Activated naive CD4-positive, alpha-beta T cell treated with anti-CD3 and anti-CD28 coated beads for 36 hours (primary cell): ENCODE measurements at places on chromosomes 6 and 20.
A peak's percentile ranks its signal among the peaks of the same experiment; 100 is the strongest.

GRCh38 chr6:159996087-159996622 lies 27.3 kb downstream of the IGF2R start:
- no peak for DNase-seq
- H3K4me1 ChIP-seq: peaks cover 66% of the 10 kb centered on the region
- no peaks in the 10 kb centered on the region for H3K27me3 ChIP-seq
- no peak overlapping the region for H3K4me3 ChIP-seq
- peaks cover 69% of the 10 kb centered on the region for H3K36me3 ChIP-seq

DNA sequence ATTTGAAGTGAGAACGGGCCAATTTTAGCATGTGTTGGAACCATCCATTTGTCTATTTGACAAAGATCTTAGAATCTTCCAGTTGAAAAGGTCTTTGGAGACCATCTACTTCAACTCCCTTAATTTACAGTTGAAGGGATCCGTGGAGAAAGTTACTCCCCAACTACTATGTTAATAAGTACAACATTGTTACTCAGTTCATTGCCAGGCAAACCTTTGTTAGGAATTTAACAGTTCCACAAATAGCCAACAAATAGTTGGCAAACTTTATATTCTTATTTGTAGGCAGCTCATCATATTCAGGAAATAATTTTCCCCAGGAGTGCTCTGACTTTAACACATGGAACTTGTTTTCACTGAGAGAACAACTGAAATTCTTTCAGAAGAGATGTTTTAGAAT lies 81.0 kb upstream of the FLRT3 start:
- H3K4me1 ChIP-seq: no peaks in the 10 kb centered on the region
- no peak overlapping the region for H3K27ac ChIP-seq
- H3K4me3 ChIP-seq: no peak overlapping the region
- no peak for DNase-seq
- H3K36me3 ChIP-seq: no peaks in the 10 kb centered on the region
- H3K27me3 ChIP-seq: no peaks in the 10 kb centered on the region

- no peaks in the 10 kb centered on the region for H3K27me3 ChIP-seq
- DNase-seq: peak; percentile 26
- H3K4me1 ChIP-seq: peaks cover 78% of the 10 kb centered on the region
- peak overlapping the region; percentile 90 for H3K27ac ChIP-seq
These were observed 5.0 kb downstream of the KIF3B start for GRCh38 chr20:32282461-32282860.

GRCh38 chr6:163573503-163574179 lies 159.1 kb downstream of the QKI start:
- H3K4me1 ChIP-seq: no peaks in the 10 kb centered on the region
- DNase-seq: no peak
- H3K27ac ChIP-seq: no peak overlapping the region
- H3K36me3 ChIP-seq: peaks cover 16% of the 10 kb centered on the region
- no peak overlapping the region for H3K4me3 ChIP-seq
- no peaks in the 10 kb centered on the region for H3K27me3 ChIP-seq

GRCh38 chr6:150987371-150987828 lies 121.9 kb downstream of the MTHFD1L start:
- peaks cover 7% of the 10 kb centered on the region for H3K4me1 ChIP-seq
- no peaks in the 10 kb centered on the region for H3K27me3 ChIP-seq
- H3K27ac ChIP-seq: peak overlapping the region; percentile 90
- H3K4me3 ChIP-seq: no peak overlapping the region
- peak; percentile 79 for DNase-seq

GRCh38 chr6:82881519-82881918 lies 184.1 kb downstream of the UBE3D start:
- H3K36me3 ChIP-seq: no peaks in the 10 kb centered on the region
- DNase-seq: no peak
- H3K4me3 ChIP-seq: no peak overlapping the region
- H3K27ac ChIP-seq: no peak overlapping the region

DNA sequence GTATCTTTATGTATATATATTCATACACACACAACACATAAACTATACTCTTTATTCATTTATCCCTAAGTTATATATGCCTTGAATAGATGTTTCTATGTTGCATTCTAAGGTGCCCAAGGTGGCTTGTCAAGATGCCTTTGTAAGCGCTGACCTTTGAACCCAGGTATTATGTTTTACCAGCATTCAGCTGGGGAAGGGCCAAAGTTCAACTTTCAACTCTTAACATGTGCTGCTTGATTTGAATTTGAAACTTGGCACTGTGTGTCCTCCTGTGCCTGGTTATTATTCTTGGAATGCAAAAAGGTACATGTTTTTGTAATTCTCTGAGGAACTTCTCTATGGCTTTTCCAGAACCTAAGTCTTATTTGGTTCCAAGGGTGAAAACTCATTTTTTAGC lies 146.5 kb downstream of the EDN1 start:
- DNase-seq: no peak
- no peaks in the 10 kb centered on the region for H3K36me3 ChIP-seq
- H3K27me3 ChIP-seq: peaks cover 7% of the 10 kb centered on the region
- H3K4me1 ChIP-seq: peaks cover 6% of the 10 kb centered on the region

- H3K27me3 ChIP-seq: no peaks in the 10 kb centered on the region
- H3K27ac ChIP-seq: no peak overlapping the region
- H3K4me3 ChIP-seq: no peak overlapping the region
- no peaks in the 10 kb centered on the region for H3K36me3 ChIP-seq
- H3K4me1 ChIP-seq: peaks cover 6% of the 10 kb centered on the region
- DNase-seq: no peak
These were observed 187.6 kb downstream of the TMEM242 start for GRCh38 chr6:157135691-157136090.

- H3K4me1 ChIP-seq: peaks cover 11% of the 10 kb centered on the region
- H3K4me3 ChIP-seq: no peak overlapping the region
- H3K27ac ChIP-seq: no peak overlapping the region
- H3K36me3 ChIP-seq: peaks cover 36% of the 10 kb centered on the region
- no peaks in the 10 kb centered on the region for H3K27me3 ChIP-seq
- no peak for DNase-seq
These were observed 97.6 kb downstream of the SCAF8 start for GRCh38 chr6:154830771-154831170.
